Activated CD4-positive, alpha-beta T cell treated with anti-CD3 and anti-CD28 coated beads, Interleukin-10, Interleukin-2, amounts not matched to agents 100 ng/mL and 50 ng/mL, durations not matched to agents 16 hours and 8 hours (primary cell): ENCODE measurements at places on chromosomes 3 and 15.

DNA sequence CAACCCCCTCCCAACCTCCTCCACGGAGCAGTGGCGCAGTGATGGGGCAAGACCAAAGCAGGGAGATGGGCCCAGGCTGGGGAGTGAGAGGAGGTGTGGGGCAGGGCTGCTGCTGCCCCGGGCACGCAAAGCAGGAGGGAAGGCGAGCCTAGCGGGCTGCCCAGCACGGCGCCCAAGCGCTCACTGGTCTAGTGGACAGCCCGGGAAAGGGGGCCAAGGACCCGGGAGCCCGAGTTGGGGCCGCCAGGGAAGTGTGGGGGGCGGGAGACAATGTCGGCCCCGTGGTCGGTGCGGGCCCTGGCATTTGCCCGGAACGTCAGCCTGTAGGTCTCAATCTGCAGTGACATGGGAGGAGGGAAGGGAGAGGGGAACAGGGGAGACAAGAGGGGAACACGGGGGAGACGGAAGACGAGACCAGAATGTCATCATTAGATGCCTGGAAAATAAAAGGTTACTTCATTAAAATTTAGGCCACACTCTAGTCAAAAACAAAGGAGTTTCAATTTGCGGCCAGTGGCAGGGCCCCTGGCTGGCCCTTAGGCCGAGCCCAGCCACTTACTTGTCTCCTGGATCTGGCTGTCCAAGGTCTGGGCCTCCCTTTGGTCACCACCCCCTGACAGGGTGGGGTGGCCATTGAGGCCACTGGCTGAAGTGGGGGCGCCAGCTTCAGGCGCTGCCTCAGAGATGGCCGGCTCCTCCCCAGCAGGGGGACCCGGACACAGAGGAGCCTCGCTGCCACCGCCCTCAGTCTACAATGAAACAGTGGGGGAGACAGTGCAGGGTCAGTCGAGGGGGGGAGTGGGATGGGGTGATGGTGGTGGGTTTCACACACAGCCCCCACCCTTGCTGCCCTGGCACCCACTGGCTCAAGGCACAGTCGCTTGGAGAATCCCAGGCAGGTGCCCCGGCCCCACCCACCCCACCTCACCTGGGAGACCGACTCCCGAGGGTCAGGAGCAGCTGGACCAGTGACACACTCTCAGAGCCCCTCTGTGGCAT, 50.0 kb downstream of the DHX30 start:
- DNase-seq = no peak

DNA sequence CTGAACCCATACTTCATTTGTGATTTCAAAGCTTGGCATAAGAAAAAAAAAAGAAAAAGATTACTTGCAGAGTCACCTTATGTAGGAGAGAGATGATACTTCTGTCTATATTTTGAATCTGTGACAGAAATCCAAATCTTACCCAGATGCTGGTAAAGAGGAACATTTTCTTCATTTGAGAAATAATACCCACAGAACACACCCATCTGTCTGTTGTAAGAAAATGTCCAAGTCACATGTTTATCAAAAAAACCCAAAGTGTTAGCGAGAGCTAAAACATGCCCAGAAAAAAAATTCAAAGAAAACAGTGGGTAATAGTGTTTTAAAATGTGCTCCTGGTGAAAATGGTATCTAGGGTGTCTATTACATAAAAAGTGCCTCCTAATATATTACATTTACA, 18.0 kb upstream of the RAP2B start:
- DNase-seq = no peak

DNA sequence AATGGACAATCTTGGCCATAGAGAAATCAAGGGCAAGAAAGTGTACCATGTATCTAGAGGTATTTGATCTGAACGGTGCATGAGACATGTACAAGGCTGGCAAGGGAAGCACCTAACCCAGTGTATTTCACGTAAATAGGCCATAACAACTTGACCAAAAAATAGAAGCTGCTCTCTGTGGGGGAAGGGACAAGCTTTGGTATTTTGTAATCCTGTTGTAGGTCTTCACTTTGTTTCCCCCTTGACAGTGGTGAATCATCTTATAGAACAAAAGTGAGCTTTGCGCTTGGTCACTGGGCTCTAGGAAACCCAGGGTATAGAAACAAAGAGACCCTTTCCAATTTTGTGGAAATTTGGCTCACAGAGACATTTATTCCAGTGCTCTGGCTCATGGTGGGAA, 21.0 kb downstream of the LARS2 start:
- DNase-seq = no peak

- peak; percentile 82 for DNase-seq
Observed at GRCh38 chr3:150765949-150766720, 3.2 kb upstream of the SIAH2 start.

GRCh38 chr3:61110576-61110975, 140.7 kb downstream of the FHIT start:
- DNase-seq = peak; percentile 73

DNA sequence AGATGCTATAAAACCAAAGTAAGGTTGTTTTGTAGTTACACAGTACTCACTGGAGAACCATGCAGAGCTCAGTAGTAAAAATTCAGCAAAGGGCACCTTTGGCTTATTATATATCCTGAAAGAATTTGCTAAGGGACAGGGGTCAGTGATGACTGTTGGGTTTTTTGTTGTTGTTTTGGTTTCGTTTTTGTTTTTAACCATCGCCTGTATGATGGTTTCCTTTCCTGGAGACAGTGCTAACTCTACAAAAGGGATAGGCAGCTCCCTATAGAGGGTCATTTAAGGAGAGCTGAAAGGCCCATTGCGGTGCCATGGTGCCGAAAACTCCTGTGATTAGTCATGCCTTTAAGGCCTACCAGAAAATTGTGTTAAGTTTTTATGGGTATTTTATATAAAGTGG, 118.2 kb upstream of the GOLIM4 start:
- peak; percentile 14 for DNase-seq
